Muscle of back (tissue), 13 donors: ENCODE measurements at places on chromosomes 6 and 20.

- DNase-seq, result no peak
Observed at GRCh38 chr6:105038259-105038658, 81.4 kb downstream of the LIN28B start.

DNA sequence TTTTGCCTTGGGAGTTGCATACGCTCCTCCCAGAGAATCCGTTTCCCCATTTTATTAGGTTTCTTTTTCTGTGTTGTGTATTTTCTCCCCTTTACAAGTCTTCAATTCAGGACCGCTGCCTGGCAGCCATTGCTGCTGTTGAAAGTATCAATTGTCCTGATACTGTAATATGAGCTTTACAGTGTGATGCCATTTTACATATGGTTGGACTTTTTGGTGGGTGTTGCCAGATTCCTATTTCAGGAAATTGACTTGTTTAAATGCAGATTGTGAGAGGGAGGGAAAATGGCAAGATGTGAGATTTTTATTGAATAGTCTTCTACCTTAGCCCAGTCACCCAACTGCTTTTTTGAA, 1.2 kb downstream of the PANK2 start:
- peak; percentile 64 for DNase-seq

GRCh38 chr6:25457516-25457915, 178.3 kb downstream of the CARMIL1 start:
- no peak for DNase-seq

GRCh38 chr6:20542927-20543602, 8.8 kb downstream of the CDKAL1 start:
- DNase-seq, result no peak

DNA sequence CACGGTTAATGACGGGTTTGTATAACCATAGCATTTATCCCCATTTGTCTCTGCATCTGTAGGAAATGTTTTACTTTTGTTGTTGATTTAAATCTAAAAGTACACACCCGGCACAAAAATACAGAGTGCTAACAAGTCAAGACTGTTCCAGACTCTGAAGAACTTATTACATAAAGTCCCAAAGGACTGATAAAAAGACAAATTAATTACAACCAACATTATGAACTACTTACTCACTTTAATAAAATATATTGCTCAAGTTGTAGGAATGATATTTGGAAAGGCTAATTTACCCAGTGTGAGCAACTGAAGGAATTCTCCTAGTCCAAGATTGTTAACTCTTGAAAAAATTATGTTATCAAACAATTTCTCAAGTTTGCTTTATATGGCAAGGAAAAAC, 115.6 kb downstream of the KIF13A start:
- no peak for DNase-seq

- no peak for DNase-seq
Observed at GRCh38 chr6:72793641-72794395, 172.0 kb downstream of the KCNQ5 start.

DNA sequence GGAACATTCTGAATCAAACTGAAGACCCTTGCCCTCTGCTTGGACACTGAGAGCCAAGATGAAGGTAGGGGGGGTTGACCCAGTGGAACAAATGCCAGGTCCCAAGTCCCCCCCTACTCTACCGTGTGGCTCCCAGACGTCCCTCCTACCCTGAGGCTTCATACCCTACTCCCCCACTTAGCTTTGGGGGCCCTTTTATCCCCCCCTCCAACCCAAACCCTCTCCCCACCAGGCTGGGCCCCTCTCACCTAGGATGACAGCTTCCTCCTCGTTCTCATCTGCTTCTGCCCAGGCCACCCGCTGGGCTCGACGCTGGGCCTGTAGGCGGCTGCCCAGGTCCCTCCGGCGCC, 1.5 kb downstream of the DDRGK1 start:
- DNase-seq, result no peak

- DNase-seq, result no peak
Observed at GRCh38 chr20:51384875-51385274, 157.6 kb downstream of the NFATC2 start.

DNA sequence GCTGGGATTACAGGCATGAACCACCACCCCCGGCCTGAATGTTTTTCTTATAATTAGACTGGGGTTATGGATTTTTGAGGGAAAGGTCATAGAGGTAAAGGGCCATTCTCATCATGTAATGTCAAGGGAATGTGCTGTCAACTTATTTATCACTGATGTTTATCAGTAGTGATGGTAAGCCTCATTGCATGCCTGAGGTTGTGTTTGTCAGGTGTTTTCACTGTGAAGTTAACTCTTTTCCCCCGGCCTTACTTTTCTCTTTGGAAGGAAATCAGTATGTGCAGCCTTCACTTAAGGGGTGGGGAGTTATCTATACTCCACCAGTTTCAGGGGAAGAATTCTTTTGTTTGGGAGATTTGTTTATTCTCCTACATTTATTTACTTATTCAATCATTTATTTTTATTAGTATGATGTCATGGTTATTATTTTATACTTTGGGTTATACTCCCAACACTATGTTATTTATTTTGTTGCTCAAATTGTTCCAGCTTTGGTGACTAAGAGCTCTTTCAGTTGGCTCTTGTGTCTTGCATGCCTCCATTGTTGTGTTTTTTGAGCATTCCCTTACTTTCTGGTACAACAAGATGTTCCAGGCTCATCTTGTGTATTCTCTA, 2.8 kb upstream of the SLC17A5 start:
- no peak for DNase-seq

DNA sequence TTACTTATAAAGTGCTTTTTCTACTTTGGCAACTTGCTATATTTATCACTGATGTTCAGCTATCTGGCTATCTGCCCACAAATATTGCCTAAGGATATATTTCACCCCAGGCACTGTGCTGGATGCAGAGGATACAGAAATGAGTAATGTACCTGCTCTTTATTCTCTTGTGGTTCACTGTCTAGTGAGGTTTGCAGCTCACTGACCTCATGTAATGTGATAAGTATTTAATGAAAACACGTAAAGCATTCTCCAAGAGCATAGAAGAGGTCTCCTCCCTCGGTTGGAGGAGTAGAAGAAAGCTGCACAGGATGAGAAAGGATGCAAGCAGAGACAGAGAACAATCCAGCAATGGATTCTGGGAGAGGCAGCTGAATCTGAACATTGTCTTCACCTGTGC, 610.7 kb downstream of the CBLN4 start:
- DNase-seq, result no peak
